ENCODE measurements at places on chromosomes 16 and 17. TPM values are rescaled to one million over a fixed set of nuclear protein-coding genes. Genes with fewer than 3 reads are reported as not detected.
A peak's percentile ranks its signal among the peaks of the same experiment; 100 is the strongest.

The FAM171A2 gene
- 4.6 TPM for total RNA-seq

The SMARCE1 gene
- total RNA-seq = 75.8 TPM

The MMP28 gene
- not detected for total RNA-seq

The RASL10B gene
- total RNA-seq = 0.76 TPM

The KCNH4 gene
- total RNA-seq = not detected

The NOG gene
- 6.7 TPM for total RNA-seq

The MEAK7 gene
- 45.6 TPM for total RNA-seq

The ABCC11 gene
- 0.76 TPM for total RNA-seq

DNA sequence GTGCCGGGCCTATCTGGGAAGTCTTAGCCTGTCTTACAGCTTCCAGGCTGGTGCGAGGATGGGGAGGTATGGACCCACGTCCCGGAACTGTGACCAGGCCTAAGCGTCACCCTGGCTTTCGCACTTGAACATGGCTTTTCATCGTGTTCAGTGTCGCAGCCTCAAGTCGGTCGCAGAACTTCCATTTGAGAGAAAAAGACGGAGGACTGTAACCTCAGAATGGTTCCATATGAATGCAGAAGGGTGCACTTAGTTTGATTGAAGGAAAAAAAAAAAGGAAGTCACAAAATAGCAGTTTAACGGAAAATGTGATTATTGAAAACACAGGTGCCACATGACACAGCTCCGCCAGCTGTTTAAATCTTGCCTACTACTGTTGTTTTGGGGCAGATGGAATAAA is 30.2 kb upstream of the JPT2 start:
- no peak for DNase-seq

DNA sequence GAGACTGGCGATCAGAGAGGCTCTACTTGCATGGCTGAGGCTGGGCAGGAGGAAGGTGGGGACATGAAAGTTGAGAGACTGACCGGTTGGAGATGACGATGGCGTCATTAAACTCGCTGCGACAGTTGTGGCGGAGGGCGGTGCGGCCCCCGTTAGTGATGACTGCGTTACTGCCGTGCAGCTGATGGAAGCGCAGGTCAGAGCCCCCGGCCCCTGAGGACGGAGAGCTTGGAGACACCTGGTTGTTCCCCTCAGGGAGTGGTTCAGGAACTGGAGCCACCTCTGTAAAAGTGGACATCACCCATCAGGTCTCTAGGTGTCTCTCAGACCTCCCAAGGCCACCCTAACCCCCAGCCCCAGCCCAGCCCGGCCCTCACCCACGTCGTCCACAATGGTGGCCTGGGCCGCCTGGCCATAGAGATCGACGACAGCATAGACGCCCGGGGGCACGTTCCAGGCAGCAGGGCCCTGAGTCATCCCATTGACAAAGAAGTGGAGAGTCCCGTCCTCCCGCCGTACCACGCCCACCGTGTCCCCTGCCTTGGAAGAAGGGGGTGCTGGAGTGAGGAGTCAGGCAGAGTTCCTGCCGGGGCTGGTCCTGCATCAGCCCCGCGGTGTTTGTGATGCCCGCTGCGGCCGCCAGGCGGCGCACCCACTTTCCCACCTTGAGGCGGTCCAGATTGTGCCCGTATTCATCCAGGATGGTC is 5.3 kb downstream of the NEURL4 start:
- DNase-seq = peak; percentile 62

GRCh38 chr16:78879011-78879410 is 721.5 kb downstream of the MAF start:
- DNase-seq = no peak

GRCh38 chr16:28261942-28262341 is 30.4 kb upstream of the SBK1 start:
- DNase-seq = no peak

- DNase-seq = no peak
Observed at GRCh38 chr17:74215342-74215727, 2.0 kb downstream of the TTYH2 start.

DNA sequence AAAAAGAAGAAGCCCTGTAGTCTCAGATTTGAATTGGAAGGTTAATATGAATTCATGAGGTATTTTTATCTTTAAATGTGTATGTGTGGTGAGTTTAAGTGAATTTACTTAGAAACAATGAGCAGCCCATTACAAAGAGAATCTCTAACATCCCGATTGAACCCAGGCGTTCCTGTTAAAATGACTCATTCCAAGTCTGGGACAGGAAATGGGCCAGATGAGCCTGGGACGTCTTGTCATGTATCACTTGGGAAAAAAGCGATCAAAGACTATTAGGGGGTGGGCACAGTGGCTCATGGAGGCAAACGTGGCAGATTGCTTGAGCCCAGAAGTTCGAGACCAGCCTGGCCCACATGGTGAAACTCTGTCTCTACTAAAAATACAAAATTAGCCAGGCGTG is 81.6 kb downstream of the SEC14L1 start:
- no peak for DNase-seq

DNA sequence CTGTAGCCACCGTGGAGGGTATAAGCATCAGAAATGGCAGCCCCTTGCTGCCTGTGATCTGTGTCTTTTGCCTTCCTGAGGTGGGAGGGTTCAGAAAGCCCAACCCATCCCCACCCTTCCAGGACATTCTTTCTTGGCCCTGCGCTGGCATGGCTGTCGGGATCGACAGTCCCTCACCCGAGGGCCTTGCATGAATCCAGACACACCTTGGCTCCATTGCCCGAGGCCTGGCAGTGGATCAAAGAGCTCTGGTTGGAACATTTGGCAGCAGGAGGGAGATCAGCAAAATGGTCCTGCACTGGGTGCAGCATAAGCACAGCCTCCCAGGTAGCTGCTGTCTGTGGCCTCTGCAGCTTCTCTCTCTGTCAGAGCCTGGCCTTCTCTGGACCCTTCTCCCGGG is 246.6 kb upstream of the MAF start:
- no peak for DNase-seq

DNA sequence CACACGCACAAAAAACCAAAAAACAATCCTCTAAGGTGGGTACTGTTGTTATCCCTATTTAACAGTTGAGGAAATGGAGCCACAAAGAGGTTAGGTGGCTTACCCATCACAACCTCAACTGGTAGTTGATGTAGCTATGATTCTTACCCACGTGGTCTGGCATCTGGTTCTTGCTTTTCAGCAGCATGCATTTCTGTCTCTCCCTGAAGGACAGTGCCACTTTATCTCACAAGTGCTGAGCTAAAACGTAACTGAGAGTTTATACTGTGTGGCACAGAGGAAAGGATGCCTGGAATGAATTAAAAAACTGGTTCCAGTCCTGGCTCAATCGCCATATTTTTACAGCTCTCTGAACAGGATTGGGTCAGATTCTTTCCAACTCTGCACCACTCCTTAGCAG is 1.9 kb upstream of the CORO6 start:
- no peak for DNase-seq

DNA sequence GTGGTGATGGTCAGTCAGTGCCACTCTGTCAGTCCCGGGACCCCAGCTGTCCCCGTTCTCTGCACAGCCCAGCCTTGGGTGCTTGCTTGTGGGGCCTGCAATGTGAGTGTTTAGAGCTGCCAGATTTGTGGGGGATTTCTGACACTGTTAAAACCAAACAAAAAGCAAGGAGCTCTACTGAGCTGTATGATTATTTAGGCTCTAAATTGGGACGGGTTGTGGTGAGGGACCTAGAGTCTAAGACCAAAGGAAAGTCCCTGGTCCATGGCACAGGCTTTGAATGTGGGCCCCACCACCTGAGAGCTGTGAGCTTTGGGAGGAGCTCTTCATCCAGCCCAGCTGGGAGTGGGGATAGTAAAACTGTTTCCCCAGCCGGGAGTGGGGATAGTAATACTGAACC is 63.3 kb downstream of the KSR1 start:
- DNase-seq = no peak

- no peak for DNase-seq
Observed at GRCh38 chr17:44207319-44207718, 7.6 kb upstream of the ATXN7L3 start.

- peak; percentile 37 for DNase-seq
Observed at GRCh38 chr17:39863918-39864746, at the start of gene IKZF3. Gene IKZF3, minus strand, starts transcription at chr17:39864312. Its CDS starts 186 bp downstream, at chr17:39864126.

GRCh38 chr16:65010125-65010524 is 111.7 kb downstream of the CDH11 start:
- DNase-seq = no peak

- no peak for DNase-seq
Observed at GRCh38 chr17:67265436-67266019, 20.5 kb upstream of the HELZ start.

DNA sequence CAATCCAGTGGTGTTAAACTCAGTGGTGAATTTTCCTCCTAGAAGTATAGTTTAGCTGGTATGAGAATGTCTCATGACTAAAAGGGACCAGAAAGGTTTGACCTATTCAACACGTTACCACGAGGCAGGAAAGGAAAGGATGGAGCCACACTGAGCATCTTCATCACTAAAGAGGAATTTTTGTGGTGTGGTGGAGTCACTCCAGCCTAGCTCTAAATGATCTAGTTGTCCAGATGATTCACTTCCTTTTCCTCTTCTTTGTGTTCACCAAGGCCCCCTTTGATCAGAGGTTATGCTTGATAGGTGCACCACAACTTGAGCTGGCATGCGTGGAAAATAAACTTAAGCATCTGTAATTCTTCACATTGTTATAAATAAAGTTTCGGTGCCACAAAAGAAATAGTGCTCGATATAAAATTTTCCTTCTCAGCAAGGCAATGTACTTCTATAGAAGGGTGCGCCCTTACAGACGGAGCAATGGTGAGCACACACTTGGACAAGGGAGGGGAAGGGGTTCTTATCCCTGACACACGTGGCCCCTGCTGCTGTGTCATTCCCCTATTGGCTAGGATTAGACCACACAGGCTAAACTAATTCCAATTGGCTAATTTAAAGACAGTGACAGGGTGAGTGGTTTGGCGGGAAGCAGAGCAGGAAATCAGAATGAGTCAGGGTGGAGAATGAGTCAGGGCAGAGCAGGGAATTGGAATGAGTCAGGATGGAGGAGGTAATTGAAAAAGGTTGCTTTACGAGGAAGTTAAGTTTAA is 254.6 kb downstream of the HS3ST3A1 start:
- peak; percentile 98 for DNase-seq

- no peak for DNase-seq
Observed at GRCh38 chr17:12048843-12049473, 28.3 kb downstream of the MAP2K4 start.

DNA sequence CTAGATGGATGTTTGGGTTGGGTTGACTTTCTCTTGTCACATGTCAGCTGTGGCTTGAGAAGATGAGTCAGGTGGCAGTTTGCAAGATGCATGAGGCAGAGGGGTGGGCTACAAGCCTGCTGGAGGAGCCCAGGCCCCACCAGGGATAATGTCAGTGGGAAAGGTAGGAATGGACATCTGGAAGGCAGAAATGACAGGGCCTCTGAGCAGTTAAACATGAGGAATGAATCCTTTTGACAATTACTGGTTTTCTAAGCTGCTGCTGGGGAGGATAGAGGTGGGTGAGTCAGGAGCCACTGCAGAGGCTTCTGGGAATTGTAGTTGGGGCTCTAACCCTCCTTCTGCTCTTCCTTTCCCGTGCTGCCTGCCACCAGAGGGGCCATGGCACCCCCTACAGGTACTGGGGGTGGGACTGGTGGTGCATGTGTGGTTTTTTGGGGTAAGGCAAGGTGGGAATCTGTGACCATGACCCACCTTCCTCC is 15.7 kb downstream of the SLC52A1 start:
- DNase-seq = peak; percentile 42

GRCh38 chr17:75059369-75060345 is 12.6 kb downstream of the KCTD2 start:
- peak; percentile 85 for DNase-seq

DNA sequence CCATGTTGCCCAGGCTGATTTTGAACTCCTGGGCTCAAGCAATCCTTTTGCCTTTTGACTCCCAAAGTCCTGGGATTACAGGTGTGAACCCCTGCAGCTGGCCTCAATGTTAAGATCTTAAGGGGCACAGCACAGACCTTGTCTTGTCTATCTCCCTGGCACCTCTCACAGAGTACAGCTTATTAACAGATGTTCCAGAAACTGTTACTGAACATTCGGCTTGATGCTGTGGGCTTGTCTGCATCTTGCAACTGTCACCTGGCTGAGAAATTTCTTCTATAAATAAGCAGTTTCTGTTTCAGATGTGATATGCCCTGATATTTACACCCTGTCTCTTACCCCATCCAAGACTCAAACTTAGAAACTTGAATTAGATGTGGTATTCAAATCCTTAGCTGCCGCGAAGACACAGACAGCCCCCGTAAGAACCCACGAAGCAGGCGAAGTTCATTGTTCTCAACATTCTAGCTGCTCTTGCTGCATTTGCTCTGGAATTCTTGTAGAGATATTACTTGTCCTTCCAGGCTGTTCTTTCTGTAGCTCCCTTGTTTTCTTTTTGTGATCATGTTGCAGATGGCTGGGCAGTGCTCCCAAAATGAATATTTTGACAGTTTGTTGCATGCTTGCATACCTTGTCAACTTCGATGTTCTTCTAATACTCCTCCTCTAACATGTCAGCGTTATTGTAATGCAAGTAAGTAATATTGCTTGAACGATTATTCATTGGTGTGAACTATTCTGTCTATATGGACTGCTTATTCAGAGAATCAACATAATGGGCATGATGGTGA is at the start of gene TNFRSF17:
Gene TNFRSF17 (plus strand): TSS at position 450 of the 791 bp plus-strand sequence. CDS start 115 bp downstream, at position 565.
- peak; percentile 38 for DNase-seq

- no peak for DNase-seq
Observed at GRCh38 chr16:48206594-48207242, 37.4 kb upstream of the LONP2 start.

DNA sequence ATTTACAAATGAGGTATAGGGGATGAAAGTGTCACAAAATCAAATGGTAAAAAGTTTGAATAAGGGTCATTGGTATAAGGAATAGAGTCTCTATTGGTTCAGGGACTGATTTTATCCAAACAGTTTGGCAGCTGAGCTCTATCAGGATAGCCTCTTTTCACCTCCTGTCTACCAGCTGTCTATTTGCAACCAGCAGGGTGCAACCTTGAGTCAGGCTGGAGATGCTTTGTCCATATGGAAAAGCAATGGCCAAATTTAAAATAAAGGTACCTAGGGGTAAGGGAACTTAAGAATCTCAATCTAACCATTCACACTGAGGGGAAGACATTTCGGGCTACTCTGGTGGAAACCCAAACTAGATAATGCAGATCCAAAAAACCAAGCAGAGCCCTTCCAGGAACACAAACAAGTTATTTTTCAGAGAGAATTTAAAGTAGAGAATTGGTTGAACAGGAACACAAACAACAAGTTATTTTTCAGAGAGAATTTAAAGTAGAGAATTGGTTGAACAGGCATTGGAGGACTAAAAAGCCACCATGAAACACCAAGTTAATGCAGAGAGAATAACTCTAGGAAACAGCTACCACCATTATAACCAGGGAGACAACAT is 12.6 kb upstream of the CA10 start:
- peak; percentile 19 for DNase-seq

DNA sequence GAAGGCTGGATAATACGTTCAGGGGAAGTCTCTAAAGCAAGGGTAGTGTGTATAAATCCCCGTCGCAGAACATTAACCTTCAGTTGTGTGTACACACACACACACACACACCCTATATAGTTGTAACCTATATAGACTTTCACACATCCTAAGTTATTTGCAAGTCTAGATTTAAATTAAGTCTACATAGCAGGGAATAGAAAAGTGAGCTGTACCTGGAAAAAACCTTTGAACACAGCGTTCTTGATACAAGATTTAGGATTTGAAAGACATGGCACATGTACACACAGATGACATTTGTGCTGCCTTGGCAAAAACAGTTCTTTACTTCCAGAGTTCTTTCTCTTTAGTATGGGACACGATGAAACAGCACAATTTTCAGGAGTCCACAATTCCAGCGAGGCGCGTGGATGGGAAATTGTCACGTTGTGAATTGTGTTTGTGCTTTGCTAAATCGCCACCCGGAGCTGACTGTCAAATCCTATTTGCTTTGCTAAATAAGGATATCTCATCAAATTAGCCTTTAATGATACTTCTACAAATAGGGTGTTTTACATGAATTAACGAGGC is 233.9 kb downstream of the MRTFB start:
- no peak for DNase-seq
